ENCODE measurements at places on chromosomes 12 and 14. TPM values are rescaled to one million over a fixed set of nuclear protein-coding genes. Genes with fewer than 3 reads are reported as not detected.

The CCDC197 gene
- total RNA-seq: not detected

The NDUFA9 gene
- 152 TPM for total RNA-seq

The IAPP gene
- not detected for total RNA-seq

The AKAP6 gene
- total RNA-seq: 1.3 TPM

The CLEC14A gene
- total RNA-seq: not detected

The NANOG gene
- total RNA-seq: not detected

The SYNJ2BP gene
- total RNA-seq: 4.4 TPM

The PLEKHD1 gene
- 0.04 TPM for total RNA-seq

The KRT84 gene
- not detected for total RNA-seq

The SLC15A4 gene
- total RNA-seq: 26.6 TPM

The NYNRIN gene
- 0.06 TPM for total RNA-seq

The DNAJC22 gene
- not detected for total RNA-seq

The RBP5 gene
- not detected for total RNA-seq

The ANKS1B gene
- 0.21 TPM for total RNA-seq

The RD3L gene
- not detected for total RNA-seq

The LTB4R2 gene
- 10.4 TPM for total RNA-seq

The NGDN gene
- total RNA-seq: 71.0 TPM

The ALG10B gene
- total RNA-seq: 12.2 TPM

The C3AR1 gene
- 0.80 TPM for total RNA-seq

The TSPAN9 gene
- total RNA-seq: 0.29 TPM

The ENDOU gene
- total RNA-seq: not detected

The SEC23A gene
- total RNA-seq: 41.1 TPM

The EML1 gene
- total RNA-seq: 1.3 TPM

The BCL2L14 gene
- total RNA-seq: 0.59 TPM

The BICD1 gene
- total RNA-seq: 19.4 TPM

The RIPK3 gene
- total RNA-seq: 9.7 TPM

The ANKRD33 gene
- not detected for total RNA-seq

The LPAR5 gene
- 9.0 TPM for total RNA-seq

The KRT86 gene
- total RNA-seq: not detected

The PLCZ1 gene
- total RNA-seq: not detected

The CLEC4D gene
- not detected for total RNA-seq

The PYGL gene
- 1.0 TPM for total RNA-seq

The AHNAK2 gene
- total RNA-seq: 0.02 TPM

The GLIPR1L1 gene
- total RNA-seq: not detected

The TAS2R7 gene
- total RNA-seq: not detected

The CFAP73 gene
- 0.17 TPM for total RNA-seq

The TEX22 gene
- 0.99 TPM for total RNA-seq

The SMCO3 gene
- total RNA-seq: not detected

The INF2 gene
- 64.9 TPM for total RNA-seq

The SERPINA3 gene
- total RNA-seq: not detected

The TSHR gene
- not detected for total RNA-seq

The BDKRB2 gene
- total RNA-seq: not detected

The CLEC9A gene
- not detected for total RNA-seq

The AICDA gene
- not detected for total RNA-seq

The RDH16 gene
- total RNA-seq: 0.27 TPM

The SP7 gene
- not detected for total RNA-seq

The P2RX2 gene
- total RNA-seq: not detected

Measured in activated CD8-positive, alpha-beta memory T cell treated with anti-CD3 and anti-CD28 coated beads for 36 hours (primary cell).